ENCODE measurements at places on chromosomes 4 and X. TPM values are rescaled to one million over a fixed set of nuclear protein-coding genes. Genes with fewer than 3 reads are reported as not detected.

DNA sequence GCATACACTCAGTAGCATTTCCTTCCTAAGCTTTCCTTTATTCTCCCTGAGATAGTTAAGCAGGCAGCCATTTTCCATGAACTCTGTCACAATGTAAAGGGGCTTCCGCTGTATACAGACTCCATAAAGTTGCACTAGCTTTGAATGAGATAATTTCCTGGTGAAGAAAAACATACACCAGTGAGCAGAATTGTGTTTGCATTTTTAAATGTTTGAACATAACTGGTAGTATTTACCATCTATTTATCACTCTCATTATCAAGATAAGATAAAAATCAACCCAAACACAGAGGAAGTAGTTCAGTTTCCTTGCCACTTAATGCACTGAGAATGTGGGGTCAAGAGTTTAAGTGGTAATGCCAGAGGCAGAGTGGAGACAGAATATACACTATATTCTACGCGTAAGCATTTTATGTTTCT is 54.1 kb downstream of the TXK start:
- DNase-seq, result no peak

- DNase-seq, result no peak
Observed at GRCh38 chr4:108139089-108139488, 29.6 kb downstream of the LEF1 start.

Gene CSN1S1
- total RNA-seq, result 1.6 TPM

DNA sequence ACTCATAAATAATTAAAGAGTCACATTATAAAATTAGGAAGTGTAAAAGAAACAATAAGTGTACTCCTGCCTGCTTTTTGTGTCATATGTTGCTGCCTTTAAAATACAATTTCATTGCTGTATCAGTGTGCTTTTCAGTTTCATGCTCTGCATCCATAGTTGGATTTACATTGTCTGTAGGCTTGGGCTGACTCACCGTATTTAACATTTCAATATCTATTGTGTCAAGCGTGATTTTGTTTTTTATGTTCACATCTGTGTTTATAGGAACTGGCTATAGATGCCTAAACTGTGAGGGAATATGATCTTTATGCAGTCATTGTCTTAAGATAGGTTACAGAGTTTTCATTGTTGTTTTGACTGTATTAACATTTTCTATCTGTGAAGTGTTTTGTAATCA is 18.1 kb downstream of the CCSER1 start:
- DNase-seq, result no peak

DNA sequence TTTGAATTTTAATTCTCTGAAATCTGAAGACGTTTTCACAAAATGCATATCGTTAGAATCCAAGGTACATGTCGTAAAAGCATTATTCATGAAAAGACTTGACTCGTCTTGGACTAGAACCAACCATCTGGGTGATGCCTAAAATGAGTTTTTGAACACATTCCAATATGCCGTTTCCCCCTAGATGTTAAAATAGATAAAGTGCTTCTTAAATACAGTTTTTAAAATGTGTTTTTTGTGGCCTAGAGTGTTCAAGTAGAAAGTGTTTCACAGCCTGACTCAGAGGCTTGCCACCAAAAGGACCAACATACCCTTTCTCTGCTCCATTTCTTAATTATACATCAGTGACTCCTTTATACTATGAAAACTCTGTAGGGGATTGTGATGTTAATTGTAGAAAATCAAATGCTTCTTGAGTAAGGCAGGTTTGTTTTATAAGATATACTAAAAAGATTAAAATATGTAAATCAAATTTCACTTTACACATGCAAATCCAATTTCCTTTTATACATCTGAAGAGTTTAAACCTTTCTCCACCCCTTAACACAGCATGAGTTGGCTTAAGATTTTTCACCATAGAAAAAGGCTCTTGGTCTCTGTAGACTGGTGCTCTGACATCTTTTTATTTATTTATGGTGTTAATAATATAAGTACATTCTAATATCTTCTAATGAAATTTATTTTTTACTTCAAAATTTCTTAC is 48.4 kb downstream of the PRKG2 start:
- no peak for DNase-seq

- no peak for DNase-seq
Observed at GRCh38 chr4:157221895-157222770, 1.6 kb downstream of the GRIA2 start.

DNA sequence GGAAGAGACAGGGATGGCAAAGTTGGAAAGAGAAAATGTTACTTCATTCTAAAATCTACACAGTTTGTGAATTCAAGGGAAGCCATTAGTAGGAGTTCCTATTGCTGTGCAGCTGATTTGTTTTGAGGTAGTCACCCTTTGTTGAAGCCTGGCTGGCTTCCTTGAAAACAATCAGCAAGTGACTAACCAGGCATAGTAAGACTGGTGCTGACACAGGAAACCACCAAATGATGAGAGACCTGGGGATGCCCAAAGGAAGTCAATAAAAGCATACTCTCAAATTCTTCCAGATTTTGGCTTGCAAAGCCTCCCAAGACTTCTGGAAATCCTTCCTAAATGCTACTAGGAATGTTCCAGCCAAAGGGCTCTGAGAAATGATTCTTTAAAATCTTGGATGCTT is 23.9 kb upstream of the PRDM8 start:
- DNase-seq, result no peak

DNA sequence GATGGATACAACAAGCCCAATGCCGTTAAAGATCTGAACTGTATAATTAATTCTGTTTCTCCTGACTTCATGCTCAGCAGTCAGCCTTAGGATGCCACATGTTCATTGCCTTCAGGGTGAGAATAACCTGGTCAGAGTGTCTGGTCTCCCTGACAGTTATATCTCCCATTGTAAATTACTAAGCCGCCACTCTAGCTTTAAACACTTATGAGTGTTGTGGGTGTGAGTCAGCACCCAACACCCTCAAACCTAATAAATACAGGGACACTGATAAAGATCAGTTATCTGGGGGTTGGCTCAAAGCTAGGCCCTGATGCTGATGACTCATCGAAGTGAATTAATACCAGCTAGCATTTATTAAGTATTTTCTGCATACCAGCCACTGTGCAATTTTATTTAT is 64.9 kb upstream of the DYNLT3 start:
- DNase-seq, result no peak

Gene MND1
- total RNA-seq, result not detected

DNA sequence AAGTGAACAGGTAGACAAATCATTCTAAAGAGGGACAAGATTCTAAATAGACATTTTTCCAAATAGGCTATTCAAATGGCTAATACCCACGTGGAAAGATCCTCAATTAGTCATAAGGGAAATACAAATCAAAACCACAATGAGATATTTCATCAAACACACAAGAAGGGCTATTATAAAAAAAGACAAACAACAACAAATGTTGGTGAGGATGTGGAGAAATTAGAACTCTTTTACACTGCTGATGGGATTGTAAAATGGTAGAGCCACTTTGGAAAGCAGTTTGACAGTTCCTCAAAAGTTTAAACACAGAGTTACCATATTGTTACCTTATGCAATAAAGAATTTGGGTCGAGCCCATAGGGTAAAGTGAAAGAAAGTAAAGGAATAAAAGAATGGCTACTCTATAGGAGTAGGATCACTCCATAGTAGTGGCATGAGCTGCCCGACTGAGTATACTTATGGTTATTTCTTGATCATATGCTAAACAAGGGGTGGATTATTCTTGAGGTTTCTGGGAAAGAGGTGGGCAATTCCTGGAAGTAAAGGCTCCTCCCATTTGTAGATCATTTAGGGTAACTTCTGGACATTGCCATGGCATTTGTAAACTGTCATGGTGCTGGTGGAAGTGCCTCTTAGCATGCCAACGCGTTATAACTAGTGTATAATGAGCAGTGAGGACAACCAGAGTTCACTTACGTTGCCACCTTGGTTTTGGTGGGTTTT is 58.9 kb upstream of the FAM9C start:
- DNase-seq, result no peak

DNA sequence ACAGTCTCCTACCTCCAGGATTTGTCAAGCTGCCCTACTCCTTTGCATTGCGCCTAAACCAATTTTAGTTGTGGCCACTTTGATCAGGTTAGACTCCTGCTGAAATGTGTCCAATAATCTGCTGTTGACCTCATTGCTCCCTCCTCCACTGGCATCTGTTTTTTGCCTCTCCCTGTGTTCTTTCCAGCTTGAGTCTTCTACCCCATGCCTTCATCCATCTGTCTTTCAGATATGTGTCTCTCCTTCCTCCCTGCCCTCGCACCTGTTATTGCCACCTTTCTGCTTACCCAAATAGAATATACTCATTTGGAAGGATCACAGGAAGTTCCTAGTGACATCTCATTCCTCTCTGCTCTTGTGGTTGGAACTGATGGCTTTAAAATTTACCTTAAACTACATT is 366.6 kb upstream of the CLNK start:
- DNase-seq, result no peak

Gene FAT1
- total RNA-seq, result 68.2 TPM

DNA sequence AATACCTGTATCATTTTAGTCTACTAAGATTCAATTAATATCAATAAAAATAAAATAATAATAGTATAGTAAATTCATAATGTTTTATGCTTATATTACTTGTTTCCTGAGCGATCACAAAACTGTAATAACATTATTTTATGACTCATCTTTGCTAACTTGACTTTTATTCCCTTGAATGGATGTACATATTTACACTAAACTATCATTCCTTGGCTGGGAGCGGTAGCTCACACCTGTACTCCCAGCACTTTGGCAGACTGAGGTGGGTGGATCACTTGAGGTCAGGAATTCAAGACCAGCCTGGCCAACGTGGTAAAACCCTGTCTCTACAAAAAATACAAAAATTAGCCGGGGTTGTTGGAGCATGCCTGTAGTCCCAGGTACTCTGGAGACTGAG is 104.0 kb upstream of the SLC34A2 start:
- DNase-seq, result no peak

Gene SLIT2
- total RNA-seq, result 16.0 TPM

Gene CFI
- total RNA-seq, result 56.6 TPM

GRCh38 chrX:20753076-20753475 is 486.4 kb upstream of the RPS6KA3 start:
- DNase-seq, result no peak

- DNase-seq, result no peak
Observed at GRCh38 chr4:87461281-87461700, 38.9 kb downstream of the NUDT9 start.

DNA sequence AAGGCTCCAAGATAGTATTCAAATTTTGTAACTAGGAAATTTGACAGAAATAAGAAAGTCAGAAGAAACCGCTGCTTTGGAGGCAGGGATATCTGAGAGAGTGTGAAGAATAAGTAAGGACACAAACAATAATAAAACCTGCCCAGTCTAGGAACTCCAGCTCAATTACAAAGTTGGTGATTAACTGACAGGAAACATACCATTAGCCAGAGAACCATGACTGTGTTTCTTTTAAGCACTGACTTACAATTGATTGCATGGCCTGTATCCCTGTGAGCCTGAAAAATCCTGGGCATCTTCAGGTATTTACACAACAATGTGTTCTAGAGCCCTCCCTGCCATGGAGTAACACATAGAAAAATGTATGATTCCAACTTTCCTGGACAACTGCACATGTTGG is 127.4 kb downstream of the GRIA3 start:
- no peak for DNase-seq

DNA sequence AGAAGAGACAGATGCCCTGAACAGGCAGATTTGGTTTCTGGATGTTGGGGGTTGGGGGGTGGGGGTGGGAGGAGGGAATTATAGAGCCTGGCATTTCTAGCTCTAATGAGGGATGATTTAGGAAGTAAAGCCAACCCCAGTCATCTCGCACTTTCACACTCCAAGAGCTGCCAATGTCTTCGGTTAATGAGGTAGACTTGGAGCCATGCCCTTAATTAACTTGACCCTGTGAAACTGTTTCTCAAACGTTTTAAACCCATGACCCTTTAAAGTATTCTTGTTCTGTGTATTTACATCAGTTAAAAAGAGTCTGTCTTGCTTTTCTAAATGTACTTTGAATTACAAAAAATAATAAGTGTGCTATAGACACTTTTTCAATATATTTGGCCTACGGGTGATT is 466.9 kb downstream of the FAT4 start:
- DNase-seq, result no peak

Gene SRPX
- total RNA-seq, result 250 TPM

Gene AMER1
- 6.1 TPM for total RNA-seq

Gene LGI2
- total RNA-seq, result 2.8 TPM

- no peak for DNase-seq
Observed at GRCh38 chrX:40411340-40412111, 169.2 kb upstream of the ATP6AP2 start.

Gene PCDH18
- 38.9 TPM for total RNA-seq

Gene UVSSA
- total RNA-seq, result 10.2 TPM

DNA sequence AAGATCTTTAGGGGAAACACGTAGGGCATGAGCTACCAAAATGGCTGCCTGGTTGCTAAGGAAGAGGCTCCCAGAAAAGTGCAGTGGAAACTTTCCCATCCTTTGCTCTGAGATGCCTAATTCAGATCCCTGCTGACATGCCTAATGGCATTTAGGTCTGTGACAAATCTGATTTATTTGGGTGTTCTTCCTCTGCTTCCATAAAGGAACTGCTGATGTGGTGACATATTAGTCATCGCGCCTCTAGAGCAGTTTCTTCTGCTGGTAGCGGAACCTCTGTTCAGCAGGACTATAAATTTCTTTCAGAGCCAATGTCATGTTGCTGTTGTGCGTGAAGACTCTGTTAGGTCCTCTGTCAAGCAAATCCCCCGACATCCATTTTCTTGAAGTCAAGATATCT is 310.0 kb downstream of the PDHA2 start:
- DNase-seq, result no peak

DNA sequence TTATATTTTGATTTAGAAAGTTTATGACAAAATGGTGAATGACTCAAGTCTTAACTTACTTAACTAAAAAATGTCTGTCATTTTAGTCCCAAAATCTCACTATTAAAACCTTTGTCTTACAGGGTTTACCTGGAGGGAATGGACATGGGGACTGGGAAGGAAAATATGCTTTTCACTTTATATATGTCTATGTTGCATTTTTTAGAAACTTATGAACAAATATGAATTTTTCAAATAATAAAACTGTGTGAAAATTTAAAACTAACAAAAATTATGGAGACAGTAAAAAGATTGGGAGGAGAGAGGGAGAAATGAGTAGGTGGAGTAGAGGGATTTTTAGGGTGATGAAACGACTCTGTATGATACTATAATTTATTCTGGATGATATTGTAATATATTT is 6.2 kb downstream of the MGARP start:
- DNase-seq, result no peak

GRCh38 chr4:154928640-154929257 is 147.7 kb downstream of the RBM46 start:
- DNase-seq, result no peak

Gene TDO2
- total RNA-seq, result not detected

Gene FBXO8
- 50.8 TPM for total RNA-seq

Gene RS1
- total RNA-seq, result not detected

GRCh38 chrX:132614297-132614696 is 125.5 kb upstream of the MBNL3 start:
- no peak for DNase-seq

GRCh38 chrX:149259241-149259640 is 245.9 kb downstream of the IDS start:
- no peak for DNase-seq

Gene SH3RF1
- total RNA-seq, result 19.8 TPM

GRCh38 chr4:100876546-100876945 is 358.7 kb upstream of the EMCN start:
- no peak for DNase-seq

Measured in omental fat pad (tissue), 4 donors.